ENCODE measurements at places on chromosomes 1 and 21.

DNA sequence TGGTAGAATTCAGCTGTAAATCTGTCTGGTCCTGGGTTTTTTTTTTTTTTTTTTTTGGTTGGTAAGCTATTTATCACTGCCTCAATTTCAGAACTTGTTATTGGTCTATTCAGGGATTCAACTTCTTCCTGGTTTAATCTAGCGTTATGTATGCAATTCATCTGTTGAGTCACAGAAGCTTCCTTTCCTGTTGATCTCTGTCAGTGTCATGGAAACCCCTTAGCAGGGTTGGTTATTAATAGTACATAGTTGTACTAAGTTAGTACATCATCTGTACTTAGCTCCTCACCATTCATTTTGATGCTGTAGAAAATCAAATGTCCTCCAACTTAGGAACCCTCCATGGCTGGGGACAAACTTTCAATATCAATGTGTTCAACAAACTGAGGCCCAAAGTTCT is 51.0 kb upstream of the BARHL2 start:
- DNase-seq: no peak

- no peak for DNase-seq
Observed at GRCh38 chr1:13487143-13487868, 26.5 kb downstream of the LRRC38 start.

DNA sequence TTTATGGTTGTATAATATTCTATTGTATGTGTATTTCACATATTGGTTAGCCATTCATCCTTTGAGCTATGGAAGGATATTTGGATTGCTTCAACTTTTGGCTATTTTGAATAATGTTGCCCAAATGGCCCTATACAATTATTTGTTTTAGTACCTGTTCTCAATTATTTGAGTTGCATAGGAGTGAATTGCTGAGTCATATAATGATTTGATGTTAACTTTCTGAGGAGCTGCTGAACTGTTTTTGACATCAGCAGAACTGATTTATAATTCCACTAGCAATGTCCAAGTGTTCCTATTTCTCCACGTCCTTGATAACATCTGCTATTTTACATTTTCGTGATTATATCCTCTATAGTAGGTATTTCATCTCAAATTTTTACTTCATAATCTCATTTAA is 839.9 kb downstream of the KCNT2 start:
- DNase-seq: no peak

DNA sequence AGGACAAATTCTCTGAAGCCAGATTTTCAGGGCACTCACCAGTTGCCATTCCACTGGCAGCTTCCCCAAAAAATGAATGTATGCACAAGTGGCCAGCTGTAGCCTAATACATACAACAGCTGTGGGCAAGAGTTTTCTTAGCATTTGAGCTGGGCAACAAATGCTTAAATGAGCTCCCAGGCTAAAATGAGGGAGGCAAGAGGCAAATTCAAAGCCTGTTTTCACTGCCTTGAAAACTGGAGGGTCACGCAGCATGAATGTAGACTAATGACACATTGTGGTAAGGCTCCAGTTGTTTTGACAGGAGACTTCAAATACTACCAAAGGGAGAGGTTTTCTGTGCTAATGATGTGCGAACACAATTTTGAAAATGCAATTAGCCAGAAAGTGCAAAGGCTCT is 88.2 kb downstream of the TIAM1 start:
- no peak for DNase-seq

- DNase-seq: no peak
Observed at GRCh38 chr1:195886000-195886399, 722.2 kb downstream of the KCNT2 start.

GRCh38 chr21:42002421-42002958 is 7.7 kb downstream of the ZBTB21 start:
- DNase-seq: peak; percentile 85

- DNase-seq: no peak
Observed at GRCh38 chr1:85042413-85042812, 5.9 kb downstream of the MCOLN3 start.

DNA sequence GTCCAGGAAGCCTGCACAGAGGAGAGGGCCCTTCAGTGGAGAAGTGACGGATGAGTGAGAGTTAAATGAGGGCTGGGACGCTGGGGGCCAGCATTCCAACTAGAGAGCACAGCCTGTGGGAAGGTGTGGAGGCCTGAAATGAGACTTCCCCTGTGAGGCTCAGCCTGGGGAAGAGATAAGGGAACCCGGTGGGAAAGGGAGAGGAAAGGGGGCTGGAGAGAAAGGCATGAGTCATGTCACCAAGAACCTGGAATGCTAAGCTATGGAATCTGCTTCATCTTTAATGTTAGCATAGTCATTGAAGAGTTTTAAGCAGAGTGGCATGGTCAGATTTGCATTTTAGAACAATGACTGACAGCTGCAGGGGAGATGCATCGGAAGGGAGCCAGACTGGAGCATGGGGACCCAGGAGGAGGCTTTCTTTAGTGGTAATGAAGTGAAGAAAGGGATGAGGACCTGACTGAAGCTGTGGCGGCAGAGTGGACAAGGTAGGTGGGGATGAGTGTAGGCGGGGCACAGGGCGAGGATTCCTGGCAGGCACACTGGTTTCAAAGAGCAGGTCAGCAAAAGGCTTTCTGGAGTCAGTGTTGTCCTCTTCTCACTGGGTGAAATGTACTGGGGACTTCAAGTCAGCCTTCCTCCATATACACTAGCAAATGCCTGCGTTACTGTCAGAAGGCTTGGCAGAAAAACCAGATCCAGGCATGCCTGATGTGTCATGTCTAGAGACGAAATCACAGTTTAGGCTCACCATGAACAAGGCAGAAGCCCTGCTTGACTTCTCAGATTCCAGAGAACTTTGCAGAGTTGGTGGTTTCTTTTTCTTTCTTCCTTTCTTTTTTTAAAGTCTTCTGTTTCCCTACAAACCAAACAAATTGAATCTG is 8.0 kb downstream of the RGL1 start:
- DNase-seq: peak; percentile 78

GRCh38 chr1:28118640-28119307 is 30.4 kb upstream of the EYA3 start:
- no peak for DNase-seq

- peak; percentile 50 for DNase-seq
Observed at GRCh38 chr21:20822666-20823065, 175.5 kb upstream of the NCAM2 start.

DNA sequence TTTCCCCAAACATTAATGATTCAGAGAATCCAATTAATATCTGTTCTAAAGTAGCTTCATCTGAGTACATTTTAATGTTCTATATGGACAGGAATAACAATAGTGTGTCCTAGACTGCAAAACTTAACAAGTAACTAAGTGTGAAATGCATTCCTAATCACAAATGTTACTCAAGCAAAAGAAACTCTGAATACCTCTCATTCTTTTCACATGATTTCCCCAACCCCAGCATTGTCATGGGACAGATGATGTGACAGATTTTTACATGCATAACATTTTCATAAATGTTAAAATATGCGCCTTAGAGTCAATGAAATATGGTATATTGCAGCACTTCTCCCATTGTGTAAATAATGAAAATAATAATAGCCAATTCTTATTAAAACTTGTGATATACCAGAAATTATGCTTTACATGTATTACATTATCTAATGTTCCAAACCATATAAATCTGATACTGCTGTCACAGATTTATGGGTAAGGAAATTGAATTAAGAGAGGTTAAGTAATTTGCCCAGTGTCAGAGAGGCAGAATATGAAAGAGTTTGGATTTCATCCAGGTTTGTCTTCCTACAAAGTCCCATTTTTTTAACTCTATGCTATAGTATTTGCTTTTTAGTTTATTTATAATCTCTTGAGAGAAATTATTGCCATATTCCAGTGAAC is 269.4 kb downstream of the LRRC7 start:
- peak; percentile 70 for DNase-seq

- DNase-seq: no peak
Observed at GRCh38 chr1:86472767-86473166, 4.0 kb downstream of the CLCA1 start.

DNA sequence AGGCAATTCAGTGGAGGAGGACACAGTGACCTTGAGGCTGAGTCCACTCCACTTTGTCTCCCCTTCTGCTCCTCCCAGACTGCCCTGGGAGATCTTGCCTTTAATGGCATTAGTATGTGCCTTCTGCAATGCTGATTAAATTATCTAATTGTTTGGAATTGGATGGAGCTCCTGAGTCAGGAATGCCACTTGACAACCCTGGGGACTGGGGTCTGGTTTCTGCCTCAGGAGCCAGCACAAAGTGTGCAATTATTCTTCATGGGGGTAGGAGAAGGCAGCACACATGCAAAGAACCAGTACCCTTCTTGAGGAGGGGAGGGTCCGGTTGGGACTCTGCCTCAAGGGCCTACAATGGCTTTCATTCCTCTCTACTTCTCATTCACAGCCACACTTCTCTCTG is 11.9 kb upstream of the PLXNA2 start:
- no peak for DNase-seq

- peak; percentile 57 for DNase-seq
Observed at GRCh38 chr21:31110430-31110829, 72.2 kb upstream of the KRTAP19-8 start.

DNA sequence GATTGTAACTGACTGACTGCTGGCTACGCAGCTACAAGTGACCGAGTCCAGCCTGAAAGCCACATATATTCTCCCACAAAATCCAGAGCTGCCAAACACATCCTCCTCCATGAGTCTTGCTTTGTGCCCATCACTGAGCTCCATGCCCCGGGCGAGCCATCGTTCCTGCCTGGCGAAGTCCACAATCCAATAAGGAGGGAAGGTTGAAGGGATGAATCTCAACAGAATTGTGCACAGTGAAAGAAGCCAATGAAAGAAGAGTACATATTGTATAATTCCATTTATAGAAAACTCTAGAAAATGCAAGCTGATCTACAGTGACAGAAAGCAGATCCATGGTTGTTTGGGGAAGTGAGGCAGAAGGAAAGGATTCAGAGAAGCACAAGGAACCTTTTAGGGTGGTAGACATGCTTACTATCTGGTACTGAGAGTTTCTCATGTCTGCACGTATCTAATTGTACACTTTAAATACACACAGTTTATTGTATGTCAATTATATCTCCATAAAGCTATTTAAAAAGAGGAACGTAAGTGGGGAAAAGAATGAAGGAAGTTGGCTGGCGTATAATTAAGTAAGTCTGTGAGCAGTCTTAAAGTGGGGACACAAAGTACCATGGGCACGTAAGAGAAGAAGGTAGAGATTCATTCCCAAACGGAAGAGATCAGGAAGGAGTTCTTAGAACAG is 115.9 kb upstream of the JUN start:
- no peak for DNase-seq

GRCh38 chr1:233459968-233460367 is 132.4 kb downstream of the MAP3K21 start:
- no peak for DNase-seq

- peak; percentile 97 for DNase-seq
Observed at GRCh38 chr1:205301205-205301821, 20.2 kb downstream of the NUAK2 start.

GRCh38 chr1:218803351-218803997 is 370.2 kb upstream of the LYPLAL1 start:
- DNase-seq: no peak

- no peak for DNase-seq
Observed at GRCh38 chr1:18653367-18653766, 22.7 kb downstream of the PAX7 start.

DNA sequence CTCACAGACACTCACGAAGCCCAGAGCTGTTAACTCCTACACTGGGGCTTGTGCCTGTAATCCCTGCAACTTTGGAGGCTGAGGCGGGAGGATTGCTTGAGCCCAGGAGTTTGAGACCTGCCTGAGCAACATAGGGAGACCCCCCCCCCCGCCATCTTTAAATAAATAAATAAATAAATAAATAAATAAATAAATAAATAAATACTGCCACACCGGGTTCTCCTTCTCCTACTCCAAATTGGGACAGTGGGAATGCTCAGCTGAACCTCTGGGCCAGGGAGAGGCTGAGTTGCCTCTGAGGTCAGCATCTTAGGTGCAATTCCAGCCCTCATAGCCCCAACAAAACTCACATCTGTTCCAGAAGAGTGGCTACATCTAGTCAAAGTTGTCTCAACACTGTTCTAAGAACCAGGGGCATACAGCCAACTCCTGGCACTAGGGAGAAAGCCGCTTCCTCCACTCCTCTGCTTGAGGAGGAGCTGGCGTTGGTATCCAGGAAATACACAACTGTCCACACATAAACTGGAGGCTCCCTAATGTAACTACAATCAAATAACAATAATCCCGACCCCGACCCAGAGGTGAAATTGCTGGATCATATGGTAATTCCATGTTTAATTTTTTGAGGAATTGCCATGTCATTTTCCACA is 27.0 kb downstream of the C1orf216 start:
- DNase-seq: no peak

DNA sequence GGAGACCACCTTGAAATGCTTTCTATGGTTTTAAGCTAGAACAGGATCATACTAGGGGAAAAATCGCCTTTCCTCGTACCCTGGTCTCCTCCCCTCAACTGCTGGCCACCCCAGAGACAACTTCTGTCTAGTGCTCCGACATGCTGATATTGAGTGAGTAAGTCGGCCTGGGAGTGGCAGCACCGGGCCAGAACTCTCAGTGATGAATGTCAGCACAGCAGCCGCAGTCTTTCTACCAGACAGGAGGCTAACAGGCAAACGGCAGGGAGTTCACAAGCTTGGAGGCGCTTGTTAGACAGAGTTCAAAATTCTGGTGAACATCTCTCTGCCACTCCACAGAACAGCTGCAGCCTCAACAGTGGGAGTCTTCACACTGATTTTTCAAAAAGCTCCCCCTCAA is 716.9 kb downstream of the ADGRL2 start:
- peak; percentile 54 for DNase-seq

DNA sequence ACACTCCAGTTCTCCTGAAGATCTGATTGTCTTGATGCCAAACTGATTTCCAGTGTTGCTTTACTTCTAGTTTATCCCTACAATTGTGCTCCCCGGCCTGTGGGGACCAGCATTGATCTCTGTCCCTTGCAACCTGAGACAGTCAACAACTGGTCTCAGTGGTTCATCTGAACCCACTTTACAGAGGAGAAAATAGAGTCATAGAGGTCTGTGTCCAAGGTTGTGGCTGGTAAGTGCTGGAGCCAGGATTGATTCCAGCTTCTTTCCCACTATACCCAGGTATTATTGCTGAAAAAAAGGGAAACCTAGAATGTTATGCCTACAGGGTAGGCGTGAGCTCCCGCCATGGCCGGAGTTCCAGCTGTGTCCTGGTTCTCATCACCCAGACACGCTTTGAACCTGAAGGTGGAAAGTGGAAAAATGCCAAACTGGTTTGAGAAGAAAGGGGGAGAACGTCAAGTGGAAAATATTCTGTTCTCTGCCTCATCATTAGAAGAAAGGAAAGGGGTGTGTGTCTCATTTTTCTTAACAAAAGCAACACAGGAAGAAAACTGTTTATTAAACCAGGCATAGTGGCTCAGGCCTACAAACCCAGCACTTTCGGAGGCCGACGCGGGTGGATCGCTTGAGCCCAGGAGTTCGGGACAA is 60.7 kb upstream of the ITPKB start:
- DNase-seq: no peak

GRCh38 chr1:34162852-34163766 is 1.9 kb downstream of the CSMD2 start:
- DNase-seq: peak; percentile 69

GRCh38 chr1:41995441-41996130 is 76.9 kb upstream of the HIVEP3 start:
- no peak for DNase-seq

All from choroid plexus epithelial cell (primary cell).